Ovary (tissue), 10 donors: ENCODE measurements at places on chromosomes 11 and 22. TPM values are rescaled to one million over a fixed set of nuclear protein-coding genes. Genes with fewer than 3 reads are reported as not detected.

- no peak overlapping the region for H3K27ac ChIP-seq
- no peaks in the 10 kb centered on the region for H3K4me1 ChIP-seq
- no peak for DNase-seq
- no peak overlapping the region for H3K4me3 ChIP-seq
- H3K36me3 ChIP-seq, result no peaks in the 10 kb centered on the region
Observed at GRCh38 chr11:123362941-123363340, 67.1 kb upstream of the GRAMD1B start.

IGSF22 gene
- polyA plus RNA-seq, result 0.13 TPM

DNA sequence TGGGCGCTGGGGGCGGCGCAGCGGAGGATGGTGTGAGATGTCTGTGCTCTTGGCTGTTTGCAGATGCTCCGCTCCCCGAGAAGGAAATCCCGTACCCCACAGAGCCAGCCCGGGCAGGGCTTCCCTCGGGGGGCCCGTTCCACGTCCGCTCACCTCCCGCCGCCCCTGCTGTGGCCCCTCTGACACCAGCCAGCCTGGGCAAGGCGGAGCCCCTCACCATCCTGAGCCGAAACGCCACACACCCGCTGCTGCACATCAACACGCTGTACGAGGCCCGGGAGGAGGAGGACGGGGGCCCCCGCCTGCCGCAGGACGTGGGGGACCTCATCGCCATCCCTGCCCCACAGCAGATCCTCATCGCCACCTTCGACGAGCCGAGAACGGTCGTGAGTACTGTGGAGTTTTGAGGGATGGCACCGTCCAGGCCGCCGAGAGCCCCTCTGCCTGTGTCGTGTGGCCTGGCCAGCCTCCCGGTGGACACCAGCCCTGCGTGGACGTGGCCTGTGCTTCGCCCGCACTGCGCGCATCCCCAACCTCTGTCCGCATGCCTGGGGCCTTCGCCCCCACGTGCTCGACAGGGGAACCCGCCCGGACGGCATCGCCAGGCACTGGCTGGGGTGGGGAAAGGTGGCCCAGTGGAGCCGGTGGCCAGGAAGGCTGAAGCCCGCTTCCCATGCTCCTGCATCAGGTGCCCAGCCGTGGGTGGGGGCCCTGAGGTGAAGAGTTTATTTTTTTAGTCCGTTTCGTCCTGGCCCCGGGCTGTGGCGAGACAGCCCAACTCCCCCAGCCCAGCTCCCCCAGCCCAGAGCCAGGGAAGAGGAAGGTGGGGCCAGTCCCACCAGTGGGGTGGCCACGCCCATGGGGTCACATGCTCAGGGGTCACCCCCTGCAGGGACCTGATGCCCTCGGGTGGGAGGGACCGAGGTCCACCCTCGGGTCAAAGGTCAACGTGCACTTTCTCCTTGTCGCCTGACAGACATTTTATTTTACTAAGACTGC lies 6.5 kb upstream of the TRABD start:
- H3K27ac ChIP-seq, result no peak overlapping the region
- no peak overlapping the region for H3K4me3 ChIP-seq
- no peak for DNase-seq
- no peaks in the 10 kb centered on the region for H3K36me3 ChIP-seq

DNA sequence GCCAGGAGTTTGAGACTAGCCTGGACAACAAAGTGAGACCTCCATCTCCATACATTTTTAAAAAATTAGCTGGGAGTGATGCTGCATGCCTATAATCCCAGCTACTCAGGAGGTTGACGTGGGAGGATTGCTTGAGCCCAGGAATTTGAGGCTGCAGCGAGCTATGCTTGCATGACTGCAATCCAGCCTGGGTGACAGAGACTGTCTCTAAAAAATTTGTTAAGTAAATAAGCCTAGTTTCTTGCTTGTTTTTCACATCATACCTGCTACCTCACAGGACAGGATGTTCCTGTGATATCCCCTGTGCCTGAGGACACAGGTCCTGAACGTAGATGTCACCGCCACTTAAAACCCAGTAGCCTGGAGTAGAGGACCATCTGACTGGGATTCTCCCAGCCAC lies 348.6 kb downstream of the MN1 start:
- H3K27me3 ChIP-seq, result no peaks in the 10 kb centered on the region
- DNase-seq, result no peak
- H3K27ac ChIP-seq, result no peak overlapping the region

SCN3B gene
- polyA plus RNA-seq, result 2.9 TPM

DNA sequence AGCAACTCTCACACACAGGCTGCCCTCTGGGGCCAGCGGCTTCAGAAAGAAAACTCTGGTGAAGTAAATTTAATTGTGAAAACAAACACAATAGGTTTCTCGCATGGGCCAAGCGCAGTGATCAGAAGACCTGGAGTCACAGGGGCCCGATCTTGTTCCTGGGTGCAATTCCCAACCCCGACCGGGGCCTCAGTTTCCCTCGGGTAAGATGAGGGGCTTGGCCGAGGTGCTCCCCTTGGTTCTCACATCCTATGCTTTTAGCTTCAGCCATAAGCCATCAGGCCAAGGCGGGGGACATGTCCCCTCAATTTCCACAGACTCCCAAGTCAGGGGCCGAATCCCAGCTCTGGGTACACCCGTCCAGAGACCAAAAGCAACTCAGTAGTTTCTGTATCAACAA lies 11.5 kb downstream of the PHF21B start:
- no peaks in the 10 kb centered on the region for H3K27me3 ChIP-seq
- no peak overlapping the region for H3K27ac ChIP-seq
- no peaks in the 10 kb centered on the region for H3K36me3 ChIP-seq
- H3K4me1 ChIP-seq, result no peaks in the 10 kb centered on the region
- no peak overlapping the region for H3K4me3 ChIP-seq
- DNase-seq, result no peak

CDC45 gene
- 0.46 TPM for polyA plus RNA-seq

GRCh38 chr11:73199446-73199845 lies 18.6 kb upstream of the P2RY2 start:
- no peak for DNase-seq
- H3K27me3 ChIP-seq, result no peaks in the 10 kb centered on the region
- H3K27ac ChIP-seq, result no peak overlapping the region
- H3K4me1 ChIP-seq, result no peaks in the 10 kb centered on the region
- H3K4me3 ChIP-seq, result no peak overlapping the region
- H3K36me3 ChIP-seq, result no peaks in the 10 kb centered on the region

ESAM gene
- polyA plus RNA-seq, result 40.7 TPM

DSCAML1 gene
- 2.2 TPM for polyA plus RNA-seq

SYT12 gene
- polyA plus RNA-seq, result 0.10 TPM

GRCh38 chr11:18563090-18563730 lies 25.3 kb downstream of the UEVLD start:
- DNase-seq, result no peak
- H3K4me3 ChIP-seq, result no peak overlapping the region
- H3K27me3 ChIP-seq, result no peaks in the 10 kb centered on the region
- H3K27ac ChIP-seq, result no peak overlapping the region

RNF26 gene
- 18.1 TPM for polyA plus RNA-seq

DNA sequence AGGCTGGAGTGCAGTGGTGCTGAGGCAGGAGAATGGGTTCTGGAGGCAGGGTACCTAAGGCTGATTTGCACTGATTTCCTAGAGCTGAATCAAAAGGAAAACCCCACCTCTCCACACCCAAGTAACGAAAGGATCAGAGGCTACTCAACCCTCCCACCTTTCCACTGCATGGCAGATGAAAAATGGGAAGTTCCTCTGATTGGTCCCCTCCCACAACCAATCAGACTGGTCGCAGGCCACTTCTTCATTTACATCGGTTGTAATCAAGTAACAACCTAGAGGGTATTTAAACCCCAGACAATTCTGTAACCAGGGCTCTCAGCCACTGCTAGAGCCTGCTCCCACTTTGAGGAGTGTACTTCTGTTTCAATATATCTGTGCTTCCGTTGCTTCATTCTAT lies 18.6 kb upstream of the PARVB start:
- no peak overlapping the region for H3K4me3 ChIP-seq
- no peak overlapping the region for H3K27ac ChIP-seq
- H3K27me3 ChIP-seq, result no peaks in the 10 kb centered on the region

CBX7 gene
- polyA plus RNA-seq, result 96.9 TPM

GRCh38 chr11:68551223-68551622 lies 90.7 kb downstream of the PPP6R3 start:
- H3K27me3 ChIP-seq, result no peaks in the 10 kb centered on the region
- peaks cover 10% of the 10 kb centered on the region for H3K4me1 ChIP-seq
- DNase-seq, result no peak
- no peak overlapping the region for H3K4me3 ChIP-seq
- no peak overlapping the region for H3K27ac ChIP-seq

DNA sequence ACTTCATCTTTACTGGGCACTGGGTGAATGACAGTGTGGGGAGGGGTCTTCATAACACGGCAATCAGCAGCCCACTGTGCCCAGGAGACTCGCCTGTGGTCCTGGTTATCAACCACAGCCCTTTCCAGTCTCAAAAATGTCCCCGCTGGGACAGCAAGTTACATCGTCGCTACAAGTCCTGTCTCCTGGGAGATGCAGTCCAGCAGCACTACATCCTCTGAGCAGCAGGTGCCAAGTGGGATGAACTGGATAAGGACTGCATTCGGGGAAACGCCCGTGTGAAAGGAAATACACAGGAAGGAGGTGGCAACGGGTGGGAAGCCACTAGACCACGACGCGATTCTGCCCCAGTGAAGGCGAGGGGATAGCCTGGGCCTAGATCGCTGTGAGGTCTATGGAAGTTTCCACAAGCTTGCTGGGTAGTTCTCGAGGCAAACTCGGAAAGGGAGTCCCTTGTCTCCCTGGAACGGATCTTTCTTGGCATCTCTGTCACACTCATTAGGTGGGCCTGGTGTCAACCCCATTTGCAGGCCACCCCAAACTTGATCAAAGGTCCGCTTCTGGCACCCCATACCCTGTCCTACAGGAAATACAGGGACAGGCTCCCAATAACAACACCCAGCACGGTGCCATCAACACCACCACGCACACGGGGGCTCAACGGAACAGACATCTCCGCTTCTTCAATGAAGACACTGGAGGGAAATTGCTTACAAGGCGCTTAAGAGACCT lies 4.4 kb downstream of the ASCL2 start:
- peaks cover 4% of the 10 kb centered on the region for H3K27me3 ChIP-seq
- H3K4me3 ChIP-seq, result no peak overlapping the region
- H3K36me3 ChIP-seq, result no peaks in the 10 kb centered on the region

SLC5A4 gene
- polyA plus RNA-seq, result 0.35 TPM

- no peak overlapping the region for H3K27ac ChIP-seq
- H3K4me3 ChIP-seq, result no peak overlapping the region
- no peaks in the 10 kb centered on the region for H3K27me3 ChIP-seq
- no peaks in the 10 kb centered on the region for H3K36me3 ChIP-seq
- H3K4me1 ChIP-seq, result no peaks in the 10 kb centered on the region
- DNase-seq, result no peak
Observed at GRCh38 chr11:121540627-121541026, 87.9 kb upstream of the SORL1-AS1 start.

CHCHD10 gene
- polyA plus RNA-seq, result 17.6 TPM

DNA sequence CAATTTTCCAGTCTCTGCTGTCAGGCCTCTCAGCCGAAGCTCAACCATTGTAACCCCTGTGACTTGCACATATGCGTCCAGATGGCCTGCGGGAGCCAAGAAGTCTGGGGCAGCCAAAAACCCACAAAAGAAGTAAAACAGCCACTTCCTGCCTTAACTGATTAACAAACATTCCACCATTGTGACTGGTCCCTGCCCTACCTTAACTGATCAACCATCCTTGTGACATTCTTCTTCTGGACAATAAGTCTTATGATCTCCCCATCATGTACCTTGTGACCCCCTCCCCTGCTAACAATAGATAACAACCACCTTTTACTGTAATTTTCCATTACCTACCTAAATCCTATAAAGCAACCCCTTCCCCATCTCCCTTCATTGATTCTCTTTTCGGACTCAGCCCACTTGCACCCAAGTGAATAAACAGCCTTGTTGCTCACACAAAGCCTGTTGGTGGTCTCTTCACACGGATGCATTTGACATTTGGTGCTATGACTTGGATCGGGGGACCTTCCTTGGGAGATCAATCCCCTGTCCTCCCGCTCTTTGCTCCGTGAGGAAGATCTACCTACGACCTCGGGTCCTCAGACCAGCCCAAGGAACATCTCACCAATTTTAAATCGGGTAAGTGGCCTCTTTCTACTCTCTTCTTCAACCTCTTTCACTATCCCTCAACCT lies 1.3 kb upstream of the NDUFC2 start:
- no peak overlapping the region for H3K27ac ChIP-seq
- no peaks in the 10 kb centered on the region for H3K27me3 ChIP-seq
- no peaks in the 10 kb centered on the region for H3K36me3 ChIP-seq
- peaks cover 17% of the 10 kb centered on the region for H3K4me1 ChIP-seq

- no peak overlapping the region for H3K4me3 ChIP-seq
- H3K27ac ChIP-seq, result no peak overlapping the region
- H3K36me3 ChIP-seq, result no peaks in the 10 kb centered on the region
- DNase-seq, result no peak
- no peaks in the 10 kb centered on the region for H3K27me3 ChIP-seq
Observed at GRCh38 chr11:24437123-24437522, 59.7 kb upstream of the LUZP2 start.

GRCh38 chr22:38122616-38123015 lies 12.1 kb upstream of the BAIAP2L2 start:
- H3K36me3 ChIP-seq, result no peaks in the 10 kb centered on the region
- no peak overlapping the region for H3K27ac ChIP-seq
- H3K4me1 ChIP-seq, result no peaks in the 10 kb centered on the region
- no peak for DNase-seq

DNA sequence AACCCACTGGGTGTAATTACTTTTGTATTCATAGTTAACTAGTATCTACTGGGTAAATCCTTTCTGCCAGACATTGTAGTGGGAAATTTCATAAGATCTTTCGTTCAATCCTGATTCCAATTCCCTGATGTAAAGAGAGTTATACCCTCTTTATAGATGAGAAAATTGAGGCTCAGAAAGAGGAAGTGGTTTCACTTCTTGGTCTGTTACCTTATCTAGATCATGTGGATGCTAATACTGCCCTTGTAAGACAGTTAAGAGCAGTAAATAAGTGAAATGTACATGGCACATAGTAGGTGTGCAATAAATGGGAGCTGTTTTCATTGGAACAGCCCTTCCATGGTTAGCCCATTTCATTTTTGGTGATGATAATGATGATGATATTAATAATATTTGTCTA lies 46.7 kb downstream of the TIMP3 start:
- no peak for DNase-seq
- H3K4me3 ChIP-seq, result no peak overlapping the region
- H3K4me1 ChIP-seq, result peaks cover 29% of the 10 kb centered on the region
- H3K27ac ChIP-seq, result no peak overlapping the region
- H3K36me3 ChIP-seq, result no peaks in the 10 kb centered on the region
- H3K27me3 ChIP-seq, result no peaks in the 10 kb centered on the region

TCN2 gene
- 13.4 TPM for polyA plus RNA-seq

NPAS4 gene
- 0.25 TPM for polyA plus RNA-seq

TRIM51 gene
- polyA plus RNA-seq, result not detected

- DNase-seq, result no peak
- H3K27ac ChIP-seq, result no peak overlapping the region
- H3K4me1 ChIP-seq, result no peaks in the 10 kb centered on the region
- no peaks in the 10 kb centered on the region for H3K27me3 ChIP-seq
Observed at GRCh38 chr11:33557201-33557600, 143.4 kb downstream of the C11orf91 start.
